Hepatocyte (in vitro differentiated cells): ENCODE measurements at places on chromosomes 1 and 21. TPM values are rescaled to one million over a fixed set of nuclear protein-coding genes. Genes with fewer than 3 reads are reported as not detected.

GRCh38 chr1:172746091-172746949 lies 87.4 kb downstream of the FASLG start:
- H3K27ac ChIP-seq = peak overlapping the region; percentile 76
- peaks cover 17% of the 10 kb centered on the region for H3K4me1 ChIP-seq
- H3K27me3 ChIP-seq = no peaks in the 10 kb centered on the region
- peak; percentile 70 for DNase-seq
- no peaks in the 10 kb centered on the region for H3K36me3 ChIP-seq
- no peak overlapping the region for H3K4me3 ChIP-seq

The GJC2 gene
- 0.40 and 0.63 TPM in 2 replicates for polyA plus RNA-seq

DNA sequence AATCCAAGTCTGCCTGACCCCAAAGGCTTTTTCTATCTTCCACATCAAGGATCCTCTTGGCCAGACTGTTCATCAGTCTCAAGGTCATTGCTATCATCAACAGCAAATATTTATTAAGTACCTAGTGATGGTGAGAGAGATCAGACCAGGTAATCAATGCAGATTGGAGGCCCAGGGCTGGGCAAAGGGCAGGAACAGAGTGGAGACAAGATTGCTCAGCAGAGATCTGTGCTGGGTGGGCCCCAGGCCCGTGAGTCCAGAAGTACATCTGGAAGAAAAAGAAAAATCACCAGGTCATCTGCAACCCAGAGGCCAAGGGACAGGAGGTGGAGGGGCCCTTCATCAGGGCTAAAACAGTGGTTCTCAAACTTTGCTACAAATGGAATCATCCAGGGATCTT lies 10.1 kb upstream of the PAQR7 start:
- H3K4me3 ChIP-seq = no peak overlapping the region
- DNase-seq = no peak
- H3K27me3 ChIP-seq = no peaks in the 10 kb centered on the region
- no peaks in the 10 kb centered on the region for H3K36me3 ChIP-seq

DNA sequence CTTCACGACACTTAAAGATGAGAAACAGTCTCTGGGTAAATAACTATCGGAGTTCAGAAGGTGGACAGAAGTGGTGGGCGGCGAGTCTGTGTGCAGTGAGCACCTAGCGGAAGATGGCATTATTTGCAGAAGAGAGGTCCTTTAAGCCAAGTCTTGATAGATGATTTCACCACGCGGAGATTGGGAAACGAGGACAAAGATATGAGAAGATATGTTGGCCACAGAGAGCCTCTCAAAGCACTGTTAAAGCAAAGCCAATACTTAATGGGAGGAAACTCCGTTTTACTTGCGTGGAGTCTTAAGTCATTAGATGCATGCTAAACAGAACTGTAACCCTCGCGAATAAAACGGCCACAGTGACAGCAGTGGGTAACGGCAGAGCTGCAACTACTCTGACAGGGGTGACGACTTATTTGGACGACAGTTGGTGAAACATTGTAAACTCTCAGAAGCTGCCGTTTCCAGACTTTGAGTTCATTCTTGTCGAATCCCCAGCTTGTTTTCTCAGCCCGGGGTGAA lies 577 bp upstream of the CEP350 start:
- H3K4me1 ChIP-seq = peaks cover 15% of the 10 kb centered on the region
- no peaks in the 10 kb centered on the region for H3K36me3 ChIP-seq
- peak; percentile 55 for DNase-seq
- peak overlapping the region; percentile 87 for H3K27ac ChIP-seq
- no peaks in the 10 kb centered on the region for H3K27me3 ChIP-seq
- peak overlapping the region; percentile 44 for H3K4me3 ChIP-seq

DNA sequence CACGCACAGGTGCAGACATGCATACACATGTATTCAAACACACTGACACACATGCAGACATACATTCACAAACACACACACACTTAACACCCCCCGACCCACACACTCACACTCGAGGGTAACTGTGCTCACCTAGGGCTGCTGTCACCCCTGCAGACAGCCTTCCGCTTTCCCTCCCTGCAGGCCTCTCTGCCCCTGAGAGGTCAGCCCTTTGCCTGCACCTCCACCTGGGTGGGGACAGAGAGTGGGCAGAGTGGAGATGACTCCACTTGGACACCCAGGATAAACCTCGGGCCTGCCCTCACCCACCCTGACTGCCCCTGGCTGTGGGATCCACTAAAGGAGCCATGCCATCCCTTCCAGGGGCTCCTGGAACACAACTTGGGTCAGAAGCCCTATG lies 264.3 kb downstream of the PTPRU start:
- no peak overlapping the region for H3K27ac ChIP-seq
- no peak for DNase-seq
- no peak overlapping the region for H3K4me3 ChIP-seq
- H3K36me3 ChIP-seq = no peaks in the 10 kb centered on the region
- H3K27me3 ChIP-seq = no peaks in the 10 kb centered on the region
- H3K4me1 ChIP-seq = no peaks in the 10 kb centered on the region

The RXFP4 gene
- not detected in 2 replicates for polyA plus RNA-seq

DNA sequence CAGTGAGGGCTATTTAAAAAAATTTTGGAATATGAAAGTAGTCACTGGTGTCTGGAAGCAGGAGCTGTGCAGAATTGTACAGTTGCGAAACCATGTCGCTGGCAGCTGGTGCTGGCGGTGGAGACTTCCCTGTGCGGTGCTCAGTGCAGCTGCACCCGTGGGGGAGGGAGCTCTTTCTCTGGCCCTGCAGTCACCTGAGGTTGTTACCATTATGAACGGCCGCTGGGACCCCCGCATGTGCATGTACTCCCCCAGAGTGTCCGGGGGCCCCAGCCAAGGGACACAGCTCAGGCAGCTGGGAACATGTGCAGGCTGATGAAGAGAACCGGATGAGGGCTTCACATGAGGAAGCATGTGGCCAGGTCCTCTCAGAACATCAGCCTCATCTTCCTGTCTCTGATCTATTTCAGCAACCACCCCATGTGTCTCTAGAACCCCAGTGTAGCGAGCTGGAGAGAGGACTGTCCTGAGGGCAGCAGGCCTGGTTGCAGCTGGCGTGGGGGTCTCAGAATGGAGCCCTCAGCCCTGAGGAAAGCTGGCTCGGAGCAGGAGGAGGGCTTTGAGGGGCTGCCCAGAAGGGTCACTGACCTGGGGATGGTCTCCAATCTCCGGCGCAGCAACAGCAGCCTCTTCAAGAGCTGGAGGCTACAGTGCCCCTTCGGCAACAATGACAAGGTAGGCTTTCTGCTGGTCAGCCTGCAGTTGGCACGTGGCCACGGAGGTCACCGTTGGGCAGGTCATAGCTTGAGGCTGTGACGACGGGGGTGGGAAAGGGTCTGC lies at the start of gene TRPM2:
Gene TRPM2 (plus strand): TSS at position 431 of the 780 bp plus-strand sequence. CDS start 80 bp downstream, at position 511.
- DNase-seq = no peak
- no peaks in the 10 kb centered on the region for H3K4me1 ChIP-seq
- H3K4me3 ChIP-seq = no peak within 1 kb of the TSS
- no peak within 1 kb of the TSS for H3K27ac ChIP-seq
- no peaks in the 10 kb centered on the region for H3K27me3 ChIP-seq
- H3K36me3 ChIP-seq = no peaks in the 10 kb centered on the region

GRCh38 chr1:174912264-174912663 lies 87.5 kb upstream of the CACYBP start:
- peak overlapping the region; percentile 25 for H3K27ac ChIP-seq
- H3K4me1 ChIP-seq = peaks cover 30% of the 10 kb centered on the region
- DNase-seq = no peak
- H3K27me3 ChIP-seq = no peaks in the 10 kb centered on the region
- no peak overlapping the region for H3K4me3 ChIP-seq

DNA sequence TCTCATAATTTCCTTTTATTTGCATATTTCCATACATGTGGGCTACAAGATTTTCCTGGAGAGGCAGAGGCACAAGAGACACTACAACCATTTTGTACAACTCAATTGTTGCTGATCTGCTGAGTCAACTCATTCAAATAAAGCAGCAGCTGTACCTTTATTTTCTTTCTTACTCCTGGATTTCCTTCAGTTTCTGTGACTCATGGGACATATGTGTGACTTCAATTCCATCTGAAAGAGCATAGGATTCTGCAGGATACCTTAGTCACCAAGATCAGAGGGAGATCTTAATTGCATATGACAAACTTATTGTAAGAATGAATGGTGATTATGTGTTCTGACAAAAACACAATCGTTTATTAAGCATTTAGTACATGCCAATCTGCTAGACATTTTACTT lies 2219.4 kb downstream of the NCAM2 start:
- DNase-seq = no peak
- H3K27ac ChIP-seq = no peak overlapping the region
- H3K36me3 ChIP-seq = no peaks in the 10 kb centered on the region
- no peak overlapping the region for H3K4me3 ChIP-seq
